ENCODE measurements at places on chromosomes 4 and X.

DNA sequence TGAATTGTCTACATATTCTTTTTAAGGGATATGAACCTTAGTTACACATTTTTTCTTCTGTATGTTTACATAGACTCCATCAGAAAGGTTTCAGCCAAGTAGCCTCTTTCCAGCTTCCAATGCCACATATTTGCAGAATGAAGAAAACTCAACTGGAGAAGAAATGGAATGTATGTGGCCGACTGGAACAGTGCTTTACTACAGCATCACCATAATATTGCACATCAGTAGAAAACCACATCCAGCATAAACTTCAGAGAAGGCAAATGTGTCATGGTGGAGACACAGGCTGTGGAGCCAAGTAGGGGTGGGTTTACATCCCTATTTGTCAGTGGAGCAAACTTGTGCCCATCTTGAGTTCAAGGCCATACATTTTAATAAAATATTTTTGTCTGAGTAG lies 204.8 kb upstream of the LDB2 start:
- DNase-seq, result no peak

GRCh38 chrX:25343060-25343459 lies 327.3 kb upstream of the ARX start:
- no peak for DNase-seq

- DNase-seq, result no peak
Measured at GRCh38 chr4:28518561-28519165, 1658.0 kb downstream of the STIM2 start.

GRCh38 chr4:107708225-107708624 lies 11.8 kb downstream of the PAPSS1 start:
- DNase-seq, result no peak

- peak; percentile 62 for DNase-seq
Measured at GRCh38 chr4:170026253-170027021, at the start of gene MFAP3L. Gene MFAP3L (minus strand): TSS chr4:170026395. CDS start chr4:170005877, 20,518 bp downstream.

- DNase-seq, result no peak
Measured at GRCh38 chr4:85607624-85608023, 132.7 kb downstream of the ARHGAP24 start.

DNA sequence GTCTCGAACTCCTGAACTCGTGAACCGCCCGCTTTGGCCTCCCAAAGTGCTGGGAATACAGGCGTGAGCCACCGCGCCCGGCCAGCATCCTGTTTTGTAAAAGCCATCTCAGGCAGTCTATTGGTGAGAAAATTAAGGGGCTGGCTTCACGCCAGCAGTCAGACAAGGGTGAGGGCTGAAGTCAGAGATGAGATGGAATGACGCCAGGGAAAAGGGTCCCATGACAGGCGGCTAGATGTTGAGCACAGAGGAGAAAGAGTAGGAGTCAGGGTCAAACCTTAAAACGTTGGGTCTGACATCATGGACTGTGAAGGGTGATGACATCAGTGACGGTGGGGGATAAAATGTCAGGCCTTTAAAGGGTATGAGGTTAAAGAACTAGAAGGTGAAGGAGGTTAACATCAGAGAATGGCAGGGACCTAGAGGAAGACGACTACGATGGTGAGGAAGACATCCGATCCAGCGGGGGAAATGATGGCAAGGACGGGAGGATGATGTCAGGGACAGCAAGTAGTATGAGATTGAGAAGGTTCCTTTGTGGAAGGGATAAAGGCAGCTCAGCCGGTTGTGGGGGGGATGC lies 504 bp upstream of the RBM3 start:
- DNase-seq, result peak; percentile 44

DNA sequence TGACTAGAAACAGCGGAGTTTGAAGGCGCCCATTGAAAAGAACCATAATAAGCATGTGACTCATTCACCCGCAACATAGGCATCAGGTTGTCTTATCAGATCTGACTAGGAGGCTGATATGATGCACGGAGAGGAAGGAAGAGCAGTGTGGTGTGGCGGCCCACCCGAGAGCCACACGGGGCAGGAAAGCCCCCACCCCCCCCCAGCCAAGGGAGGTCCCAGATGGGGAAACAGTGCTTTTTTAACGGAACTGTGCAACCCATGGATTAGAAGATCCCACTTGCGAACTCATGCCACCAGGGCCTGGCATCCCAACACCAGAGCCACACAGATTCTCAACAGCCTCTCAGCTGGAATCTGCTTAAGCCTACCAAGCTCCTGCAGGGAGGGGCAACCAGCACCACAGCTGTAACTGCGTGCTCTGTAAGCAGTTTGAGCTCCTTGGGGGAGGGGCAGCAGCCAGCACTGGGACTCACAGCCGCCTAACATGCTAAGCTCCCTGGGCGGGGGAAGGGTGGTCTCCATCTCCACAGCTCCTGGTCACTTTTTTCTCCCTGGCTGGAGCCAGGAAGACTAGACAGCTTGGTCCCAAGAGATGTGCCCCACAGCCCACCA lies 466.2 kb downstream of the PDGFC start:
- no peak for DNase-seq

DNA sequence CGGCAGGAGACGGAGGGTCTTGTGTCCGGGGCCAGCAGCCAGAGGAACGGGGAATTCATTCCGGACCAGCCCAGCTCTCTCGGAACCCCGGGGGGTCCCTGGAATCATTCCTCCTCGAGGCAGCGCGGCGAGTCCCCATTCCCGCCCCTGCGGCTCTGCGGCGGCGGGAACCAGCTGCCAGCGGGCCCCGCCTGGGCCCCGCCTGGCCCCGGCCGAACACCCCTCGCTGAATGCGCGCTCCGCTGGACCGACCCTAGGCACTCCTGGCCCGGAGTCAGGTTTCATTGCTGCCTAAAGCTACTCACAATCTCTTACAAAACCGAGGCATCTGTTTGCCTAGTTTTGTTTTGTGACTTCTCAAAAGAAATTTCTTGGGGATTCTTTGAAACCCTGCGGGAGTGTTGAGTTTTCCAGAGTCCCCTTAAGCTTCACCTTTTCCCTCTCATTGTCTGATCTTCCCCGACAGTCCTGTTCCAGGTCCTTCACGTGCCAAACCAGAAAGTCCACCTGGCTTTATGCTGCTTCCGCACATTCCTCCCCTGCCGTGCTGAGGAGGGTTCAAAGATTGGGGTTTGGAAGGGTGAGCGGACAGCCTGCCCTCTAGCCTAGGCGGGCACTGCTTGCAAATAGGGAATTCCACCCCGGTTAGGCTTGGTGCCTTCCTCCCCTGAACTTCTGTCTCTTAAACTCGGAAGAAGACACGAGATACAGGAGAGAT lies 789 bp downstream of the ARHGAP10 start:
- peak; percentile 3 for DNase-seq

GRCh38 chr4:95044324-95044837 lies 286.6 kb downstream of the BMPR1B start:
- no peak for DNase-seq

GRCh38 chr4:133146574-133147241 lies 2.4 kb upstream of the PCDH10 start:
- DNase-seq, result no peak

DNA sequence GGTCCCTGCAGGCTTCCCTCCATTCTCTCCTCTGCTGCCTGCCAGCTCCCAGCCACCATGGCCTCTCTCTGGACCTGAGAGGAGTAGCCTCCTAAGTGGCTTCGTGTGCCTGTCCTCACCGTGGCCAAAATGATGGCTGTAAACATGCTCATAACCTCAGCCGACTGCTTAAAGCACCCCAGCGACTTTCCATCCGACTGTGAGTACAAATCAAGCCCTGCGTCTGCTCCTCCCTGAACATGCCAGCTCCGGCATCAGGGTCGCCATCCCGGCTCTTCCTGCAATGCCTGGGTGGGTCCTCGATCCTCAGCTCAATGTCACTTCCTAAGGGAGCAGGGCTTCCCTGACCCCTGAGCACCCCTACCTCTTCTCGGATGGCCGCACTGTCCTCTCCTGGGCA lies 3.3 kb upstream of the SORCS2 start:
- no peak for DNase-seq

DNA sequence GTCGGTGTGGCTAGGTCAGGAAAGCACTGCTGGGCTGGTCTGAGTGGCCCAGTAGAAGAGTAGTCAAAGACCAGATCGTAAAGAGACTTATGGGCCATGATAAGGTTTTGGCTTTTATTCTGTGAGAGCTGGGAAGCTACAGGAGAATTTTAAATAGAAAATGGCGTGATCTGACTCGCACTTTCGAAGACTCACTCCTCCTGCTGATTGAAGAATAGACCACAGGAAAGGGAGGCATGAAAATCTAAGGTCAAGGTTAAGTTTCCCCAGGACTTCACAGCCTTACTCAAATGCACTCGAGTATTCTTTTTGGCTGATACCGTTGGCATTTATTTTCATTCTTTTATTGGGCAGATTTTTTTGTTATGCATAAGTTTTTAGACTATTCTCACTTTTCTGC lies 231.4 kb upstream of the ANKRD50 start:
- DNase-seq, result no peak

DNA sequence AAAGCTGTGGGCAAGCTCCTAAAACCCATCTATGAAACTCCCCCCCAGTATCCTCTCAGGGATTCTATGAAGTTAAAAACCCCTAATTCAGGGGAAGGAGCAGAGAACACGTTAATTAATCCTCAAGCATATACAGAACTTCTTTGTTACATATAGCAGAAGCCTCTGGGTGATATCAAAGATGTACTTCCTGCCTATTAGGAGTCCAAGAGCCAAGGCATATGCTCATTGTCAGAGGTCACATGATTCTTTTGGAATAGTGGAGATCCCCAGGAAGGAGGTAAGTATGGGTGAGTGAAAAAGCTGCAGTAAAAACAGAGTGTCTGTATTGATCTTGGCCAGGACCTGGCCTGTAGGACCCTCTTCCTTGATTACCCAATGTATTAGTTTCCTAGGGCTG lies 2.9 kb upstream of the SPARCL1 start:
- DNase-seq, result no peak

DNA sequence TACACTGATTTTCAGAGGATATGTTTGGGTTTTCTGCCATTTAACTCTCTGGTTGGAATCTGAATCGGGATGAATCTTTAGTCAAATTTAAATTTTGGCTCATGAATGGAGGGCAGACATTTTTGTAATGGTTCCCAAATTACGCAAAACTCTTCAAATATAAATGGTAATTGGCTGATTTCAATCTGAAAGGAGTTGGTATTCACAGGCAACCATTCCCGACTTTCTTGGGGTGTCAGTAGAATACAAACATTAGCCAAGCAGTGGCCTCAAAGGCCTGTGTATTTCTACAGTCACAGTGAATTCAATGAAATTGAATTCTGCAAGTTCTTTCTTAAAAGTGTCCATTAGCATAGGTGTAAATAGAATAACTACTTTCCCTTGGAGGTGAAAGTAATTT lies 668.8 kb upstream of the PRKX start:
- no peak for DNase-seq

DNA sequence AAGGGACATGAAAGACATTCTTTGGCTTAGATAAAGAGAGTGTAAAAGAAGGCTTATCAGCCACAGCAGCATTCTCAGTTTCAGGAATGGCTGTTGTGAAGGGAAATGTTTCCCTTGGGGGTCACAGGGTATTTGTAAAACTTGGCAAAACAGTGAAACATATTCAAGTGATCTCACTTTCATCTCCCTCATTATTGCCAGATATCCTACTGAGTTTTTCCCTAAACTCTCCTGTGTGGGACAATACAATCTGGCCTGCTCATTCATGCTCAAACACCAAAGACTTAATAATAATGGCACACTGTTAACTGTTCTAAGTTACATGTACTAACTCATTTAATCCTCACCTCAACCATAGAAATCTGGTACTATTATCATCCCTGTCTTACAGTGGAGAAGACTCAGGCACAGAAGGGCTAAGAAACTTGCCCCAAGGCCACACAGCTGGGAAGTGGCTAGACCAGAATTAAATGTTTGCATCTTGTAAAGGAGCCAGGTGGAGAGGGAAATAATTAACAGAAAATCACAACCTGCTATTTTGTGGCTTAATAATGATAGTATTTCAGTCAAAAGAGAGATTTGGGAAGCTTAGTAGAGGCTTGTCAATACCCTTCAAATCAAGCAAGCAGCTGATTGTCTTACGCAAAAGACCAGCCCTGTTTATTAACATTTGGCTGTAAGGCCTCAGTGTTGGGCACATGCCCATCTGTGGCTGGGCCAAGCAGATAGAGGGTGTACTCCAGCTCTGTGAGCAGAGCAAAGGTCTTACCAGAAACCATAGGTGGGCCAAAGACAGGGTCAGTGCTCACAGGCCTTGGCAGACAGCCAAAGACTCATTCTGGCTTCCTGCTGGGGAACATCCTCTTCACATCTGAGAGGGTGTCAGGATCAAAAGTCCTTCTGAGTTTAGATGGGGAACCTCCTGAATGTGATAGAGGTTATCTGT lies 17.3 kb downstream of the SMPX start:
- no peak for DNase-seq

- DNase-seq, result no peak
Measured at GRCh38 chrX:338281-338835, 19.8 kb upstream of the GTPBP6 start.

DNA sequence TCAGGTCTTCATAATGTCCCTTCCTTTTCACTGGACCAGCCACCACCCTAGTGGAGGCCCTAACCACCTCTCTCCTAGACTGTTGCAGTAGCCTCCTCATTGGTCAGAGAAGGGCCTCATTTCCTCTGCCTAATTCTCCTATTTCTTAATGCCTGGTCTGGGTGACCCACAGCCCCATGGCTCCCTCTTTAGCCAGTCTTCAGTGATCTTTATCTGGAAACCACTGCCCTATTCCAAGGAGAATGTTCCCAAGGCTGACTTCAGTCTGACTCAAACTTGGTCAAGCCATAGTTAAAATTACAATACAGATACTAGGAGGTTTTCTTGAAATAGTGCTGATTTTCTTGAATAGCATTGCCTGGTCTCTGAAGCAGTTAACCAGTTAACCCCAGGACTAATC lies 53.6 kb upstream of the PRPS1 start:
- no peak for DNase-seq

- DNase-seq, result no peak
Measured at GRCh38 chr4:111323496-111323895, 700.6 kb upstream of the PITX2 start.

DNA sequence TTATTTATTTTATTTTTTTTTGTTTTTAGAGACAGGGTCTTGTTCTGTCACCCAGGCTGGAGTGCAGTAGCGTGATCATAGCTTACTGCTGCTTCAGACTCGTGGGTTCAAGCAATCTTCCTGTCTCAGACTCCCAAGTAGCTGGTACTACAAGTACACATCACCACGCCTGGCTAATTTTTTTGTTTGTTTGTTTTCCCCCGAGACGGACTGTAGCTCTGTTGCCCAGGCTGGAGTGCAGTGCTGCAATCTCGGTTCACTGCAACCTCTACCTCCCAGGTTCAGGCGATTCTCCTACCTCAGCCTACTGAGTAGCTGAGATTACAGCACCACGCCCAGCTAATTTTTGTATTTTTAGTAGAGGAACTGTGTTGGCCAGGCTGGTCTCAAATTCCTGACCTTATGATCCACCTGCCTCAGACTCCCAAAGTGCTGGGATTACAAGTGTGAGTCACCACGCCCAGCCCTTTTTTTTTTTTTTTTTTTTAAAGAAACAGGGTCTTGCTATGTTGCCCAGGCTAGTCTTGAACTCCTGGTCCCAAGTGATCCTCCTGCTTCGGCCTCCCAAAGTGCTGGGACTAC lies 32.2 kb downstream of the COPS4 start:
- no peak for DNase-seq

DNA sequence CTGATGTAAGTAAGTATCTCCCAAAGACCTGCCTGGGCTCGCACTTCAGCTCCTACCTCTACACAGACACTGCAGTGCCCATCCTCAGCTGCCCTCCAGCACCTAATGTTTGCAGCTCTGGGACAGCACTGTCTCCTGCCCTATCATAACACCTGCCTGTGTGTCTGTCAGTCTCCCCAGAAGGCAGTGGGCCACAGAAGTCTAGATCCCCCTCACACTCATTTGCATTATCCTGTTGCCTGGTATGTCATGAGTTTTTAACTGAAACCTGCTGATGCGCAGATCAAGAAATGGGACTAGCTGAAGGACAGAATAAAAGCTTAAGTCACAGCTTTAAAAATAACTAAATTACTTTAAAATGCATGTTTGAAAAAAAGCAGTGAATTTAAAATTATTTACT lies 43.0 kb downstream of the LRP2BP start:
- no peak for DNase-seq

Measured in T-cell (primary cell).